Midbrain (tissue), 1 donor: ENCODE measurements at places on chromosomes 2 and 18.

DNA sequence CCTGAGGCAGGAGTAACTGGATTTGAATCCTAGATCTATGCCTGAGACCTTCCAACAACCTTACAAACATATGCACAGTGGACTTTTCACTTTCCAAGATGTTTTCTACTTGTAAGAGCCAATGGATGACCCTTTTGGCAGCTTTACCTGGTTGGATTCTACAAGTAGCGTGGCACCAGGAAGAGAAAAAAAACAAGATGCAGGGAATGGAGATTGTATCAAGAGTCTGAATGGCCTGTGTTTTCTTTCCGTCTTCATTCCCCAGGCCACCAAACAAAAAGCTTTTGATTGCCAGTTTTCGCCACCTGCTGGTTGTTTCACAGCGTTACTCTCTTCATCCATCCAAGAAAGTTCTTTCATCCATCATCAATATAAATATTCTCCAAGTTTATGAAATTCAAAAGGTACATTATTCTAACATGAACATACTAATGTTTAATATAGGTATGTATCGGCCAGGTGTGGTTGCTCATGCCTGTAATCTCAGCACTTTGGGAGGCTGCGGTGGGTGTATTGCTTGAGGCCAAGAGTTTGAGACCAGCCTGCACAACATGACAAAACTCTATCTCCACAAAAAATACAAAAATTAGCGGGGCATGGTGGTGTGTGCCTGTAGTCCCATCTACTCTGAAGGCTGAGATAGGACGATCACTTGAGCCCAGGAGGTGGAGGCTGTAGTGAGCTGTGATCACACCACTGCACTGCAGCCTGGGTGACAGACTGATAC is 3.5 kb upstream of the BCL2 start:
- peak; percentile 80 for DNase-seq

DNA sequence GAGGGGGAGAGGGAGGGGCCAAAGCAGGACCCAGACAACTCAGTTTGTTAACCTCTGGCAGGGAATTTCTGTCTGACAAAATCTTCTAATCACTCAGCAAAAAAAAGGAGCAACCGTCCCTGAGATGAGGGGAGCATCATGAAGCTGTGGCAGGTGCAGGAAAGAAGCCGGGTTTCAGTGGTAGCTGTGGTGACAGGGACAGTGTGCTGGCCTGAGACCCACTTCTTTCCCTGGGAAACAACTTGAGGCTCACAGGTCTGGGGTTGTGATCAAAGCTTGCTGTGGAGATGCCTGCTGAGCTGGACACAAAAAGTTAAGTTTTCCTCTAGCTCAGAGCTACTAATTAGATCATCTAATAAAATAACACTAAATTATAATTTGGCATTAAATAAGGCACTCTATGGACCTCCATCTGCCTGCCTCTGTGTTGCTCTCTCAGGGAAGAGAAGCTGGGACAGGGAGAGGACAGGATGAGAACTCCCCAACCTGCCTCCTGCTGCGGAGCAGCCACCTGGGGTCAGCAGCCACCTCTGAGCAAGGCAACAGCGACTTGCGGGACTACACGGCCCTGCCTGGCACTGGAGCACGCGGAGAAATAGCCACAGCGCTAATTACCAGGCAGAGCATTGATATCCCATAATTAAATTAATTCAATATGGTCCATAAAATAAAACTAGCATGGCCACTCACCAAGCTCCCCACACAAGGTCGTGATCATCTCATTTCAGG is 104.6 kb upstream of the TEX51 start:
- DNase-seq: no peak

GRCh38 chr2:157337978-157338377 is 12.4 kb upstream of the ERMN start:
- no peak for DNase-seq

DNA sequence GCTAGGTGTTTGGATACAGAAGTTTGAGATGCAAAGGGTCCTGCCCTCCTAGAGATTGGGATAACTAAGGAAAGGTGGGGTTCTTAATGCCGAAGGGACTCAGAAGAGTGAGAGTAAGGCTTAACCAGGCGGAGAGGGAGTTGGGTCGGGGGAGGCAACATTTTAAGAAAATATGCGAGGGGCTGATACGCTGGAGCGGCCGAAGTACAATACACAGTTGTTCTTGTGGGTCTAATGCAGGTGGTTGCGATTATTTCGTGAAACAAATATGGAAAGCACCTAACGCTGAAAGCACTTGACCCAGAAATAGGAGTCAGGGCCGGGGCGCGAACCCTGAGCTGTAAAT is 344 bp upstream of the MRPL33 start:
- DNase-seq: no peak

DNA sequence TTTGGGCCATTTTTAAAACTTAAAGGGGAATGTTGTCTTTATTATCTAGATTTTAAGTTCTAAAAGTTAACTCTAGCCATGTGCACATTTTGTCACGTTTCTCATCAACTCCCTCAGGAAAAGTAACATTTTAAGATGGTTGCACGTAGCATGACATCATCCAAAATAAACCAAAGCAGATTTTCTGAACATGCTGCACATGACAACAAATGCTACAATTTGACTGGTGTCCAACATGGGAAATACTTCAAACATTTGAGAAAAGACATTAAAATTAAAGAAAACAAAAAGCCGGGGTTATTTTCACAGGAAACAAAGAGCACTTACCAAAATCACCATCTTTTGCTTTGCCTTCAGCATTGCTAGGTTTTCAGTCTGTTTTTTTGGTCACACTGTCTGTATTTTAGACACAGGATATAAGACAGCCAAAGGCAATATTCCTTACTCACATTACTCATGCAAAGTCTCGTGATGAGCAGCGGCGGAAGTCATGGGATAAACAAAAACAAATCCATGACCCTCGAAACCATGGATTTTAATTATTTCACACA is 51.3 kb upstream of the RND3 start:
- DNase-seq: no peak

GRCh38 chr2:239835056-239835455 is 190.1 kb downstream of the NDUFA10 start:
- no peak for DNase-seq

DNA sequence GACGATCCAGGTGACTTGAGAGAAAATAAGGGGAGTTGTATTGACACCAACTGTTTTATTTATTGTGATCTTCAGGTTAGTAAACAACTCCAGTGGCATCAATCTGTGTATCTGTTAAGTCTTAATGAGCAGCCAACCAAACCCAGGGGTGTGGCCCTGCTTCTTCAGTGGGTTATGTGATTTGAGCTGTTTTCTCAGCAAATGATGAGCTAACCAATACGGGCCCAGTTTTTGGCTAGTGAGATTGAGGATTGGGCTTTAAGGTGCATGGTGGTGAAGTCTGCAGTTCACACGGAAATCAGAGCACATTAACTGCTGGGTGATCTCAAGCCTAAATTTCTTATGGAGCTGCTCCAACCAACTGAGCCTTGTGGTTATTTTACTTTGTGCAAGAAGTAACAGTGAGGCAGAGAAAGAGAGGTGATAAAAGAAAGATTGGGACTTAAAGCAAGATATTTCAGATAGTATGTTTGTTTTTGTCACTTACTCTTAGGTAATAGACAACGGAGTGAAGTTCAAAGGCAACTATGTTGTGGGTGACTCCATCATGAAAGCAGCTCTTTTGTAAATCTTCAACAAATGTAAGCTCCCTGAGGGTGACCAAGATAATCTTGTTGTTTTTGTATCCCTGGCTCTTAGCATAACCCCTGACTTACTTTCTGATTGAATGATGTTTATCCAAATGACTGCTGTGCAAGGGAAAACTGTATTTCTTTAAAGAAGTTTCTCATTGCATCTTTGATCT is 2.4 kb downstream of the MTCL1 start:
- no peak for DNase-seq

- no peak for DNase-seq
Observed at GRCh38 chr2:98608962-98609604, 694 bp downstream of the UNC50 start.
